ENCODE measurements at places on chromosomes 11 and 22. TPM values are rescaled to one million over a fixed set of nuclear protein-coding genes. Genes with fewer than 3 reads are reported as not detected.

DNA sequence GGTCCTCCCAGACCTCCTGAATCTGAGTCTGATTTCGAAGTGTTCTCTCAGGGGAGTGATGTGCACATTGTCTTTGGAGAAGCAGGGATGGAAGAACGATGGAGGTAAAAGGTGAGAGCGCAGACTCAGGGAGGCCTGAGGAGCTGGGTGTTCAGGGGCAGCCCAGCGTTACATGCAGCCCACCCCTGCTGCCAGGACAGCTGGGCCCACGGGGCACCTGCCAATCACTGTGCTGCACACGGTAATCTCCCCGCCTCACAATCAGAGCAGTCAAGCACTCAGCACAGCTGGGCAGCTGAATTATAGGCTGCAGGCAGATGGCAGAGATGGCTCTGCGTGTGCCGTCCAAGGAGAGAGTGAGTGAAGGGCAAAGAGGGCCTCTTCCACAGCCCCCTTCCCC is 17.9 kb upstream of the HTR3A start:
- no peak for DNase-seq

Gene RASSF10
- 0.54 TPM for polyA plus RNA-seq

Gene LDHAL6A
- polyA plus RNA-seq = not detected

Gene QSER1
- polyA plus RNA-seq = 28.2 TPM

DNA sequence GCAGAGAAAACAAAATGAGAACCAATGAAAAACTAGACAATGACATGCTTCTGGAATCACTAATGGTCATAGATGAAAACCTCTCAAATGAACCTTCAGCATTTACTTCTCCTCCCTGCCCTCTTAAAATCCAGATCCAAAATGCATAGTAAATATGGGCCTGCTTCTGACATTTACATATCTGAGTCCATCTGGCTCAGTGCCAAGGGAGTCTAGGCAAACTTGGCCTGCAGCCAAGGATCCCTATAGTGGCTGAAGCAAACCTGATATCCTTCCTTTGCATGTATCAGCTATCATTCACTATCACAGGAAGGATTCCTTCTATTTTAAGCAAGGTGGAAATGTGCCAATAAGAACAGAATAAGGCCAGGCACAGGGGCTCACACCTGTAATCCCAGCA is 104.8 kb downstream of the C11orf58 start:
- DNase-seq = no peak

GRCh38 chr11:73203322-73203721 is 14.8 kb upstream of the P2RY2 start:
- DNase-seq = no peak

Gene UPK2
- polyA plus RNA-seq = 1.1 TPM

DNA sequence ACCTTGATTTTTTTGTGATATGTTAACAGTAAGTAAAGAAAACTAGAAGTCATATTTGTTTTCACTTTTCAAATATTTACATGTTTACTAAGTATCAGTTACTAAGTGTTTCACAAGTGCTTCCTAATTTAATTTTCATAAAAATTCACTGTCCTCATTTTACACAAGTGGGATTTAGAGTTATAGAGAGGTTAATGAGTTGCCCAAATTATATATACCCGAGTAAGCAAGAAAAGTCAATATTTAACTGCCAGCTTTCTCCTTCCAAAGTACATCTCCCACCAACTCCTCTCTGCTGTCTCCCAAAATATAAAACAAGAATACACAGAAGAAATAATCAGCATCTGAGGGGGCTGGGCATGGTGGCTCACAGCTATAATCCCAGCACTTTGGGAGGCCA is 896.7 kb upstream of the ANO3 start:
- DNase-seq = no peak

- no peak for DNase-seq
Measured at GRCh38 chr11:128686021-128686741, 7.7 kb upstream of the FLI1 start.

Gene LRRC32
- polyA plus RNA-seq = 27.3 TPM

DNA sequence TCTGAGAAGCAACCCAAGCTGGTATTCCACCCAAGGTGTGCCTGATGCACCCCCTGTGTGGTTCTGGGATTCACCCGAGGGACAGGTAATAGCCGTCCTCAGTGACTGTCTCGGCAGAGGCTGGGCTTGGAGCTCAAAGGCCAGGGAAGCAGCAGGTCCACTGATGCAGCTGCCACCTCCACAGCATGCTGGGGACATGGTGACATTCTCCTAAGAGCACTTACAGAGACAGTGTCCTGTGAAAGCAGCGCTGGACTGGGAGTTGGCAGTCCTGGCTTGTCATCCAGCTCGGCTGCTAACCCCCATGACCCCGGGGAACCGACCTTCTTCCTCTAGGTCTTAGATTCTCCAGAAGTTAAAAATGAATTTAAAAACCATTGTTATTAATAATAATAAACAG is 72.8 kb downstream of the RPUSD4 start:
- no peak for DNase-seq

Gene TRIM29
- 0.35 TPM for polyA plus RNA-seq

DNA sequence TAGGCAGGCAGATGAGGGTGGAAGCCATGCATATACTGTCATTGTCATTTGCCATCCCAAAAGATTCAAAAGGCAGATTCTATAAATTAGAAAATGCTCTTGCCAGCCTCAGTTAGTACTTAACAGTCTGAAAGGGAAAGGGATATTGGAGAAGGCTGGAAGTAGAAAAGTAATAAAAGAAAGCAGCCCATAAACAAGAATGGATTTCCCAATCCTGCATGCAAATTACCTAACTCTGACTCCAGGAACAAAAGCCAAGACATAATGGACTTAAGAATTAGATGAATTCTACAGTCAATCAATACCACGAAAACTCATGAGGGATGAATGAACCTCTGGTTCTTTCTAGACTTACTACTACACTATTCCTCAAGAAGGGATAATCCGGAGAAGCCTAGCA is 5.9 kb downstream of the PAK1 start:
- no peak for DNase-seq

Gene OR5L2
- not detected for polyA plus RNA-seq

DNA sequence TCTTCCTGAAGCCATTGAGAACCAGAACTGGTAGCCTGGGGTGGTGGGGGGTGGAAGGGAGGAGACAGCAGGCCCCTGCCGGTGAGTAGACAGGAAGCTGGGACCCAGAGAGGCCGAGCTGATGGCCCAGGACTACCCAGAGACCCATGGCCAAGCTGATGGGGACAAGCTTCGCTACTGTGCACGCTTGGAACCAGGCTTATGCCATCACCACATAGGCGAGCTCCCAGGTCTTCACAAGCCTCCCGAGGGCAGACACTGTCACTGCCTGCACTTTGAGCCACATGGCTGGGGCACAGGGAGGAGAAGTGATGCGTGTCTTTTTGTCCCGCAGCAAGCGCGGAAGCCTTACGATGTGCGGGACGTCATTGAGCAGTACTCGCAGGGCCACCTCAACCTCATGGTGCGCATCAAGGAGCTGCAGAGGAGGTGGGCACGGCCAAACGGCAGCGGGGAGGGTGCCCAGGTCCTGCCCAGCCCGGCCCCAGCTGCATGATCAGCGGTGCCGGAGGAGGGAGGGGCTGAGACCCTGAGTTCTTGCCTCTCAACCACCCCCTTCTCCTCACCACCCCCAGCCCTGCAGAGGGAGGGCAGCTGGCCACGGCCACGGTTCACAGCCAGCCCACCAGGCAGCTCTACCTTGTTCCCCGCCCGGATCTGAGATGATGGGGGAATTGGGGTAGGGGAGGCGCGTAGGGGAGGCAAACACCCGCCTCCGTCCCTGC is 76.0 kb upstream of the KCNQ1OT1 start:
- DNase-seq = no peak

GRCh38 chr11:23570828-23571227 is 710.6 kb upstream of the CCDC179 start:
- no peak for DNase-seq

Gene OR52H1
- polyA plus RNA-seq = not detected

Gene OR51E2
- polyA plus RNA-seq = 1.7 TPM

Gene OR2D2
- not detected for polyA plus RNA-seq

DNA sequence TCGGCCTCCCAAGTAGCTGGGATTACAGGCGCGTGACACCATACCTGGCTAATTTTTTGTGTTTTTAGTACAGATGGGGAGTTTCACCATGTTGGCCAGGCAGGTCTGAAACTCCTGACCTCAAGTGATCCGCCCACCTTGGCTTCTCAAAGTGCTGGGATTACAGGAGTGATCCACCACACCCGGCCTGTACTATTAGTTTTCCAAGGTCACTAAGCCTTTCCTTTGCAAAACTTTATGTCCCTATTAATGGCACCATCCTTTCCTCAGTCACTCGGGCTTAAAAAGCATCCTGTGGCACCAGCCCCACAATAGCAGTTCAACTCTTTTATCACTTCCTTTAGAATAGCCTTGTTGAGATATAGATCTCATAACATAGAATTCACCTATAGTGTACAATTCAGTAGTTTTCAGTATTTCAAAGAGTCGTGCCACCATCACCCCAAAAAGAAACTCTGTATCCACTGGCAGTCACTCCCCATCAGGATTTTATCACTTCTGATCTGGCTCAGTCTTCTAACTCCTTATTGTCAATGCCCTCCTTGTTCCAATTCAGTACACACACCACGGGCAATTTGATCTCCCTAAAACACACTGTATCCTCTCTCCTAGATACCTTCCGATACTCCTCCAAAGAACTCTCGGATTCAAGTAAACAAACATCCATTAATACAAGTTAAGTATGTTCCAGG is 921 bp upstream of the BCL2L13 start:
- DNase-seq = no peak

Gene OR8B3
- polyA plus RNA-seq = not detected

DNA sequence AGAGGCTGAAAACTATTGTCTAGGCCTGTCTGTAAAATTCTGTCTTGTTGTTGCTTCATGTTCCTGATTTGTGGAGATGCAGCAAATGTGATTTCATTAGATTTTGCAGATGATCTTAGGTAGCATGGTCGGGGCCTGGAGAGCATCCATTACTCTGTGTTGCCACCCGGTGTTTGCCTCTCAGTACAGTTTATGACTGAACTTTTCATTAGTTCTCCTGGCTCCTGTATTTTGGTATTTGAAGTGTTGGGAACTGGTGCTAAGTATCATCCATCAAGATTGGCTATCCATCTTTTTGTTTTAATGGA is 7.7 kb downstream of the YWHAH start:
- DNase-seq = no peak

Gene MS4A3
- 0.48 TPM for polyA plus RNA-seq

- DNase-seq = no peak
Measured at GRCh38 chr11:8318536-8318935, 54.9 kb upstream of the LMO1 start.

- DNase-seq = no peak
Measured at GRCh38 chr11:75872887-75873416, 57.9 kb downstream of the UVRAG start.

- no peak for DNase-seq
Measured at GRCh38 chr11:1326435-1327063, 17.1 kb upstream of the TOLLIP start.

GRCh38 chr22:17633217-17633997 is 4.9 kb upstream of the ATP6V1E1 start:
- DNase-seq = no peak

GRCh38 chr11:103806130-103806895 is 230.1 kb upstream of the DDI1 start:
- DNase-seq = no peak

DNA sequence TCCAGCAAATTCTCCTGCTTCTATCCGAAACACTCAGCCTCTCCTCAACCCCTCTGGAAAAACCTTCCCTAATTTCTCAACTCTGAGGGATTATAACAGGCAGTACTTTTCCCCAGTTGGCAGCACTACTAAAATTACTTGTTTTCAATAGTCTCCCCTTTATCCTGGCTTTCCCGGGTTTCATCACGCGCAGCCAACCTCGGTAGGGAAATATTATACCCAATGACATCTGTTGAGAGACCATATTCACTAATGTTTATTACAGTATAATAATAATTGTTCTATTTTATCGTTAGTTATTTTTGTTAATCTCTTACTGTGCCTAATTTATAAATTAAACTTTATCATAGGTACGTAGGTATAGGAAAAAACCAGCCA is 330 bp upstream of the POLD3 start:
- DNase-seq = no peak

- DNase-seq = no peak
Measured at GRCh38 chr11:73542175-73542574, 55.7 kb downstream of the FAM168A start.

- no peak for DNase-seq
Measured at GRCh38 chr11:125374398-125374797, 121.7 kb downstream of the FEZ1 start.

Gene P2RY2
- not detected for polyA plus RNA-seq

DNA sequence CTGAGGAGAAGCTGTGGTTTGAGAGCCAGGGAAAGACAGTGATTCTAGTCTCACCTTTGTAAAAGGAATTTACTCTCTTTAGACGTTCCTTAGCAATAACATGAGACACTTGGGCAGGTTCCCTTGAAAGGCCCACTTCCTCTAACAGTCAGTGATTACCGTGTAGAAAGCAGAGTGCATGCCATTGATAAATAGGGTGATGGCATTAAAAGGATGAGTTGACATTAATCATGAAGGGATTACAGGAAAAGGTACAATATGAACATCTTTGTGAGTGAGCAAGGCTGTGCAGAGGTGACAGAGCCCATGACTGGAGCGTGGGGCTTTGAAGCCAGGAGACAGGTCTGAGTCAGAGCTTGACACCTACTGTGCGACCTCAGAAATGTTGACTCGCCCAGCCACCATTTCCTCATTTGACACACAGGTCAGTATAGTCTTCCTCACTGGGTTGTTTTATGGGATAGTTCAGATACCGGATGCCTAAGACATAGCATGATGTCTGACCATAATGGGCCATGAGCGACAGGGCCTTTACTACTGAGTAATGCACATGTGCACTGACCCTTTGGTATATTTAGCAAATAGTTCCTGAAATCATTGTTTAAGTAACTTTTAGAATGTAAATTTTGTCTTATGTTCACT is 341.7 kb upstream of the MTNR1B start:
- no peak for DNase-seq

Gene TBX1
- polyA plus RNA-seq = 4.2 TPM

DNA sequence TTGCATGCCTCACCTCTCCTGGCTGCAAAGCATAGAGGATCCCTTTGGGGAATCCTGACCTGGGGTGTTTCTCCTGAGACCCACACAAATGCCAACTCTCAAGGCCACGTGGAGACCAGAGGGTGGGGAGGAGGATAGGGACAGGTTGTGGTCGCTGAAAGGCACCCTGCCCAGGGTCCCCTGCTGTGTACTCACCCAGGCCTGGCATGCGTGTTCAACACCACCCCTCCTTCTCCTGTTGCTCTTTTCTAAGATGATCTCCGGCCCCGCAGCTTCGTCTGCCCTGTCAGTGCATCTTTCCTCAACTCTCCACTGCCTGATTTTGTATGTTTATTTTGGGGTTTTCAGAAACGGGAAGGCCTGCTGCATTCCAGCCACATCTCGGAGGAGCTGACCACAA is 44.6 kb upstream of the PARVG start:
- DNase-seq = no peak

All from muscle of arm (tissue), 14 donors.